ENCODE measurements at places on chromosomes 12 and 14.

GRCh38 chr12:52546126-52546525, 6.8 kb downstream of the KRT71 start:
- DNase-seq, result no peak

- DNase-seq, result no peak
Observed at GRCh38 chr12:93705237-93705636, 28.1 kb downstream of the CRADD start.

DNA sequence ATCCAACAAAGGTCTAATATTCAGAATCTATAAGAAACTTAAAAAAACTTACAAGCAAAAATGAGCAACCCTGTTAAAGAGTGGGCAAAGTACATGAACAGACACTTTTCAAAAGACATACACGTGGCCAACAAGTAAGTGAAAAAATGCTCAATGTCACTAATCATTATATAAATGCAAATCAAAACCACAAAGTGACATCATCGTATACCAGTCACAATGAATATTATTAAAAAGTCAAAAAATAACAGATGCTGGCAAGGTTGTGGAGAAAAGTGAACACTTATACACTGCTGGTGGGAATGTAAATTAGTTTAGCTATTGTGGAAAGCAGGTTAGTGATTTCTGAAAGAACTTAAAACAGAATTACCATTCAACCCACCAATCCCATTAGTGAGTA, 199.1 kb downstream of the SNAPC1 start:
- no peak for DNase-seq

- peak; percentile 3 for DNase-seq
Observed at GRCh38 chr12:663293-663871, at the start of gene NINJ2. NINJ2 (minus strand) TSS chr12:663445; CDS start chr12:663360, 85 bp downstream.

DNA sequence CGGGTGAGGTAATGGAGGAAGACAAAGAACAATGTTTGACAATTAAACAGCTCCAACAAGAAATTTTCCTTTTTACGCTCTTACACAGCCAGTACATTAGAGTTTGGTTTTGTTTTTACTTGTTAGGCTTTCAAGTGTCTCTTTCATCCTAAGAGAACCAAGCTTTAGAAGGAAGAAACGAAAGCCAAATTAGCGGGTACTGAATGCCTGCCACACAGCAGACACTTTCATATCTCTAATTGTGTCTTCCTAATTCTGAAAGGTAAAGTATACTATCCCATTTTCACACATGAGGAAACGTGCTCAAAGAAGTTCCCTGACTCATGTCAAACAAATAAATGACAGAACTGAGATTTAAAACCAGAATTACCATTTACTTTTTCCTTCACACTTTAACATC, 65.0 kb downstream of the CDK17 start:
- DNase-seq, result no peak

GRCh38 chr12:22477166-22477893, 67.0 kb downstream of the C2CD5 start:
- DNase-seq, result peak; percentile 86

DNA sequence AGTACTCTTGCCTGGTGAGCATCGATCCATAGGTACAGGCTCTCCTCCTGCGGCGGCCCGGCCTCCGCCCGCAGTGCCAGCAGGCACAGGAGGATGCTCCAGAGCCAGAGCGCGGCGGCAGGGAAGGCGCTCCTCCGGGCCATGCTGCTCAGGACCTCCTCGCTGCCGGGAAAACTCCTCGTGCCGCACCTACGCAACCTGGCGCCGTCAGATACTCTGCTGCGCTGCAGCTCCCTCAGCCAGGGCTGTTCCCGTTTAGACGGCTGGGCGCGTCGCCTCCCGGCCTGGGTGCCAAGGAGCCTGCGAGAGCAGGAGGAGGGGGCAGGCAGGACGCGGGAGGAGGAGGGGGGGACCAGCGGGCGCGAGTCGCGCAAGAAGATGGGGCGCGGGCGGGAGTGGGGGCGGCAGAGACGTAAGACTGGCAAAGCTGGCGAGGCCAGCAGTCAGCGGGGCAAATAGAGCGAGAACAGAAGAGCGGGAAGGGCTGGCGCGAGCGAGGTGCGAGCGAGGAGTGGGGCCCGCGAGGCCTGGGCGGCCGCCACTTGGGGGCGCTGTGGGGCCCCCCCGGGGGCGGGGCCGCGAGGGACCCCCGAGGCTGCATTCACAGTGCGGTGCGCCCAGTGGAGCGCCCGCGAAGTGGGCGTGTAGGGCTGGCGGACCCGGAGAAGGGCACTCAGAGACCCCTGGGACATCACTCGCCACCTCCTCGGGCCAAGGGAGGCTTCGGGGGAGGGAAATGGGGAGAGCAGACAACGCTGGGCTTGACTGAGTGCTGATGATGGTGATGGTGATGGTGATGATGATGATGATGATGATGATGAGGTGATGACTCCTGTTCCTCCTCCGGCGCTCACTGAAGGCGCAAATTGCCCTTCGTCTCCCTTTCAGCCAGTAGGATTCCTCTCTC, at the start of gene WIF1:
Gene WIF1 (minus strand): TSS at position 257 of the 907 bp plus-strand sequence. CDS start 114 bp downstream, at position 143.
- DNase-seq, result peak; percentile 1

- DNase-seq, result peak; percentile 4
Observed at GRCh38 chr14:59964251-59965007, 44.5 kb downstream of the LRRC9 start.

GRCh38 chr14:69281450-69282169, 21.7 kb downstream of the GALNT16 start:
- peak; percentile 24 for DNase-seq

- DNase-seq, result no peak
Observed at GRCh38 chr12:77963576-77964178, 133.0 kb downstream of the NAV3 start.

DNA sequence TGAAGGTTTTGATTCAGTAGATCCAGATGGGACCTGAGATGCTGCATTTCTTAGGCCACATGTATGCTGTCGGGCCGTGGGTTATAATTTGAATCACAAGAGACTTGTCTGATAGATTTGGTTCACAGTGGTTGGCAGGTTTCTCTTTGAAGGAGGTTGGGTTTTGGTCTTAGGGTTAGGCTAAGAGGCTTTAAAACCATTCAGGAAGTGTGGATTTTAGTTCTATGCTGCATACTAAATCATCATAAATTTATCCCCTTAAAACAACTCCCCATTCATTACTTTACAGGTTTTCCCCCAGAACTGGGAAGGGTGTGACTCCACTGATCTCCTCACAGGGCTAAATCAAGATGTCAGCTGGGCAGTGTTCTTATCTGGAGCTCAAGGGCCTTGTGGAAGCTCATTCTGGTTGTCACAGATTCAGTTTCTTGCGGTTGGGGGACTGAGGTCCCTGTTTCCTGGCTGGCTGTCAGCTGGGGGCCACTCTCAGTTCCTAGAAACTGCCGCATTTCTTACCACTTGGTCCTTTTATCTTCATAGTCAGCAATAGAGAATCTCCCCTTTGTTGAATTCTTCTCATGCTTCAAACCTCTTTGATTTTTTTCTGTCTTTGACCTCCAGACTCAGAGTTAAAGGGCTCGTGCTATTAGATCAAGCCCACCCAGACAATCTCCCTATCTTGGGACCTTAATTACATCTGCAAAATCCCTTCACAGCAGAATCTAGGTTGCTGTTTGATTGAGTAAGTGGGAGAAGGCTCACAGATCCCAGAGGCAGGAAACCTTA, 20.6 kb upstream of the PCNX1 start:
- DNase-seq, result no peak

DNA sequence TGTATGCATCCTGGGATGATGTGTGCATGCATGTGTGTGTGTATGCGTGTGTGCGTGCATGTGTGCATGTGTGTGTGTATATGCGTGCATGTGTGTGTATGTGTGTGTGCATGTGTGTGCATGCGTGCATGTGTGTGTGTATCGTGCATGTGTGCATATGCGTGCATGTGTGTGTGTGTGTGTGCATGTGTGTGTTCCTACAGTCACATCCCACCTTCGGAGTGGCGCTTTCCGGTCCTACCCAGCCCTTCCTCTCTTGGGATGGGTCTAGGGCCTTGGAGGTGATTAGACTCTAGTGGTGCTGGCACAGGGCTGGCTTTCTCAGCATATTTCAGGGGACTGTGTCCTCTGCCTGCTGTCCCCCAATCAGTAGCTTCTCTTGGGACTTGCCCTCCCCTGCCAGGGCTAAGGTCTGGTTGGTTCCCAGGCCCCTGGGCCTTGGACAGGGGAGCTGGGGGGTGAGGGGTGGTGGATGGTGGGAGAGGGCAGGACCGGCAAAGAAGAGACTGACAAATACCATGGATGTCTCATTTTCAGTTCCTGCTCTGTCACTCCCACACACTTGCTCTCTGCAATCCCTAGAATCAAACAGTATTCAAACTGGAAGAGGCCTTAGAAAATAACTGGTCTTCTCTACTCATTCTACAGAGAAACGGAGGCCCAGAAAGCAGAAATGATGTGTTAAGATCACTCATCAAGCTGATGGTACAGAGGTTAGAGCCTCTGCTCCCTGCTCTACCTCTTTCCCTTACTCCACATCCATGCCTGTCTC, 21.9 kb upstream of the FAIM2 start:
- DNase-seq, result no peak

DNA sequence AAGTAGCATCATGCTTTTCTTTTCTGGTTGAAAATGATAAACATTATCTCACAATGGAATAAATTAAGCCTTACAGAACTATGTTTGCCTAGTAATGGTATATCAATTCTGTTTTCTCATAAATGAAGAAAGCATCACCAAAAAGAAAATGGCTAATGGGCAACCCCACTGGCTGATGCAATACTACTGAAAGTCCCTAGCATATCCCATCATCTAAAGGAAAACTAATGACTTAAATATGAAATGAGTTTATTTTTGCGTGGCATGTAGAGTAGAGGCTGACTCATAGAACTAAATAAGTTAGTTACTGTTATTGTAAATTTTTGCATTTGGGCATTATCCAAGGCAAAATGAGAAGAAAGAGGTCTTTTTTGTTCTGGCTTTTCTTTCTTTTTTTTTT, 1156.3 kb upstream of the SEL1L start:
- DNase-seq, result no peak

- no peak for DNase-seq
Observed at GRCh38 chr14:96888158-96888557, 91.0 kb downstream of the VRK1 start.

DNA sequence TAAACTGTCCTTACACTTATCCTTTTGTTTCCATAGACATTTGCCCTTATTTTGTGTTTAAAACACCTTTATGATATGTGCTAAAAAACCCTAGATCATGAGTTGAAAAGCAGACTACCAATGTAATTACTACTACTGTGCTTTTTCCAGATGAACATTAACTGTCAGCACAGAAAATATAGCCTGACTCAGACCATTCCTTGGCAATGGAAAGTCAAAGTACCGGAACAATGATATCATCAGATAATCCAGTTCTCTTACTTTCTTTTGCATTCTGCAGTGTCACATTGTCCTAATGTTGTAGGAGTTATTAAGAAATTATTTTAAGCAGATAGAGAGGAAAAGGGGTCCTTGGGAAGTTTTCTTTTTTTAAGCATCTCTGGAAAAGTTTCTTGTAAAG, 1189.0 kb upstream of the FLRT2 start:
- no peak for DNase-seq

GRCh38 chr12:123445388-123446332, 9.2 kb upstream of the RILPL2 start:
- peak; percentile 95 for DNase-seq

DNA sequence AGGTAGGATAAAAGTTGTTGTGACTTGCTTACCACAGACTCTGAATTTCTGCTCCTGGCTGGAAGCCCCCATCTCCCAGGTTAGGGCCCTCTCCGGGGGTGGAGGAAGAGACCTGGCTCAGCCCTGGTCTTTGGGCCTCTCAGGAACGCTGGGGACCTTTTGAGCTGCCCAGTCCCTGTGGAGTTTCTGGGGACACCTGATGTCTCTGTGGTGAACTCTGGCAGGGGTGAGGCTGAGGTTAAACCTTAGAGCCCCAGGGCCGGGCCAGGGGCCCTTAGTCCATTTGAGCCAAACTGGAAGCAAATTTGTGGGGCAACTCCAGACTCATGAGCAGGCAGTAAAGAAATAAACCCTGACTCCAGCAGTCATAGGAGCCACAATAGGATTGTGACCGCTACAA, 112.1 kb downstream of the ADGRD1 start:
- DNase-seq, result no peak
